ENCODE measurements at places on chromosomes 3 and 15.

DNA sequence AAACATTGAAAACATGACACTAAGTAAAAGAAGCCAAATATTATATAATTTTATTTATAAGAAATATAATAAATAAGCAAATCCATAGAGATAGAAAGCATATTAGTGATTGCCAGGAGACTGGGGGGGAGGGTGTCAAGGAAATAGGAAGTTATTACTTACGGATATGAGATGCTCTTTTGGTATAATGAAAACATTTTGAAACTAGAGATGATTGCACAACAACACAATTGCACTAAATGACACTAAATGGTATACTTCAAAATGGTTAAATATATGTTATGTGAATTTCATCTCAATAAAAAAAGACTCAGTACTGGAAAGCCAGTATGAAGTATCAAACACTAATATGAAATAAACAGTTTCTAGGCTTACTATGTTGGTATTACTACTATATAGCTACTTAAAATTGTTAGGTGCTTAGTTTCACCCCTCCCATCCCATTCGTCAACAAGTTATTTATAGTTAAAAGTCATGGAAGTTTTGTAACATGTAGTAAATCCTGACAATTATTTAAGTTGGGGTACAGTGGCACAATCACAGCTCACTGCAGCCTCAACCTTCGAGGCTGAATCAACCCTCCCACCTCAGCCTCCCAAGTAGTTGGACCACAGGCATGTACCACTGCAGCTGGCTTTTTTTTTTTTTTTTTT lies 43.7 kb downstream of the STAG1 start:
- DNase-seq = no peak

GRCh38 chr3:144692488-144692887 lies 720.9 kb downstream of the DIPK2A start:
- DNase-seq = no peak

DNA sequence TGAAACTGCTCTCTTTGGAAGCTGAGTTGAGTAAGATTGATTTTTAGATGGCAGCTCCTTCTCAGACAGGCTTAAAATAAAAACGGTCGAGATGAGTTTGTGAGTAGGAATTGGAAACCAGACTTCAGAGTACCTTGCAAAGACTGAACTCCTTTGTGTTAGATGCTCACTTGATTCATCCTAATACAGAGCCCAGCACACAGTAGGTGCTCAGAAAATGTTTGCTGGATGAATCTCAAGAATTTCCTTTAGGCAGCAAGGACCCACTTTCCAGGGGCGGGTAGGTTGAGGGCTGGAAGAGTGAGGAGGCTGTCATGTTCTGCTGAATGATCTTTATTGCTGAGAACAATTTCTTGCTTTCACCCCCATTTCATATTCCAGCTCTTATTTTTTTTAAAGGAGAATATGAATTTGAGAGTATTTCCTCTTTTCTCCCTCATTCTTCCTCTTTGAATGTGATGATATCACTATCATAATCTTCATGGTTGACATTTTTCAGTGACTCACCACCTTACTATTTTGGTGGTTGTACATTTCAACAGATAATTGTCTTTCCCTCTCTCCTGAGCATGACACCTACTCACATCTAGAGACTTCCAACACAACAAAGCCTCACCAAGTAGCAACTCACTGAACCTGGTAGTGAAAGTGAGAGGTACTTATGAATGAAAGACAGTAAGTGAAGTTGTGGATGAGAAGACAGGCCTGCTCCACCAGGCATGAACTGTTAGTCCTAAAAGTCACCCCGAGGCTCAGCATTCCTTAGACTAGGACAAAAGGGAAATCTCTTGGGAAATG lies 113.3 kb downstream of the PDCD6IP start:
- DNase-seq = no peak

DNA sequence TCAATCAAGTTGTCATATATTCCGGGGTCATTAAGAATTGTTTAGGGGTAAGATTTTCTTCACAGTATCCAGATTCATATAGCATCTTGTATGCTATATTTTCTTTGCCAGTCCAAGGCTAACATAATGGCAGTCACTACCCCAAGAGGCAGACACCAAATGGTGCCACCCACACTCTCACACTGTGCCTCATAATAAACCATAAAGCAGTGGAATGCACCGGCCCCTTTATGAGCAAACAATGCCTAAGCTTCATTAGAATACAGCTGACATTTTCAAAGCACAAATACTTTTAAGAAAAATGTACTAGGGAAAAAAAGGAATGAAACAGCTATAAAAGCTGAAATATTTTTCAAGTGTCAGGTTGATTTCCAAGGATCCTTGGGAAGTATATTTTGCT lies 121.6 kb downstream of the TFDP2 start:
- DNase-seq = no peak

DNA sequence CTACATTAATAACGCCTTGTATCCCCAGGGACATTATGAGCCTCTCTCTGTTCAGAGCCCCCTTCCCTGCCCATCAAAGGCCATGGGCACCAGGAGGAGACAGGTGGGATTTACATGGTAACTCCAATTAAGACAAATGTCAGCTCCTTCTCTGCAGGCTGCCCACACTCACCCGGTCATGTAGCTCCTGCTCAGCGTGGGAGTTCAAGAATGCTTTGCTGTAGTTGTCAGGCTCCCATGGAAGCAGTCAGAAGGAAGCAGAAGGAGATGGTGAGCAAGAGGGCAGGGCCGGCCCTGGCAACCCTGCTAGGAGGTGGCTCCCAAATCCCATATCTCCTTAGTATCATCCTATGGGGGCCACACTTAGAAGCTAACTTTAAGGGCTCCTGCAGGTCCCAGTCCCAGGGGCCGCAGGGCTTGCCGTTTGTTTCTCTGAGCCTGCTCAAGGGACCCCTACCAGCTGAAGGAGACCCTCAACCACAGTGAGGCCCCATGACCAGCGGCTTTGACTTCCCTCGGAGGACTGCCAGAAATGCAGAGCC lies 218.4 kb upstream of the TLE3 start:
- no peak for DNase-seq

GRCh38 chr3:60189304-60189703 lies 1061.9 kb downstream of the FHIT start:
- DNase-seq = no peak

DNA sequence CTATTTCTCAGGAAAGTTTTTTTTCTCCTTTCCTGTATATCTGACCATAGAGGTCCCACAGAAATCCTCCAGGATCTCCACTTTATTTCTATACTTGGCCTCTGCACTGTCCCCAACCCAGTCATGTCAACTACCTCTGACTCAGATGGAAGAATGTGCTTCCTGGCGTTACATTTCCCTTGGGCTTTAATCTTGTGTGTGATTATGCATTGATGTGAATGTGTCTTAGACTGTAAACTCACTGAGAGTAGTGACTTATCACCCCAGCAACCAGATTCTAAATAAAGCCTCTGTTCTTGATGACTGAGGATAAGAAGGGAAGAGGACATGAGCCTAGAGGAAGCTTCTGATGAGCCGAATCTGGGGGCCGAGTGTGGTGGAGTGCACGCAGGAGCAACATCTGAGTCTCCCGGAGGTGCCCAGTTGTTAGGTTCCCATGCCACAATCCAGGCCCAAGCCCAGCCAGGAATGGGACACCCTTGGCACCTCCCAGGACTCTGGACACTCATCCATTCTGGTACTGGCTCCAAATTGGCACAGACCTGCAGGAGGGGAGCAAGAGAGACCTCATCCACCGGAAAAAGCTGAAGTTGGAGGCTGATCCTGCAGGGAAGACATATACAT lies 32.1 kb upstream of the HEG1 start:
- no peak for DNase-seq

DNA sequence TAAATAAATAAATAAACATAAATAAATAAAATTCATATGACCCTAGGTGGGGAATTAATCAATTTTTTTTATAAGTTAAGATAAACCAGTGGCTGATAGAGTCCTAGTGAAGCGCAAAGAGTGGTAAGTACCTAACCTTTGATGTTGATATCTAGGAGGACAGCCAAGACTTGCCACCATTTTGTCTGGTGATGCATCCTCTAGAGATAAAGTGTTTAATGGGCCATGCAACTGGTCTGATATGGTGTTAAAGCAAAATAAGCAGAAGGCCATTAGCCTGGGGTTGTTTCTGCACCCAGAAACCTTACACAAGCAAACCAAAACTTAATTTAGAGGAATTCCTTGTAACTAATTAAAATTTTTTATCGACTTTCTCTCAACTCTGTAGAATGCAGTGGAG lies 9.6 kb upstream of the USP8 start:
- no peak for DNase-seq

DNA sequence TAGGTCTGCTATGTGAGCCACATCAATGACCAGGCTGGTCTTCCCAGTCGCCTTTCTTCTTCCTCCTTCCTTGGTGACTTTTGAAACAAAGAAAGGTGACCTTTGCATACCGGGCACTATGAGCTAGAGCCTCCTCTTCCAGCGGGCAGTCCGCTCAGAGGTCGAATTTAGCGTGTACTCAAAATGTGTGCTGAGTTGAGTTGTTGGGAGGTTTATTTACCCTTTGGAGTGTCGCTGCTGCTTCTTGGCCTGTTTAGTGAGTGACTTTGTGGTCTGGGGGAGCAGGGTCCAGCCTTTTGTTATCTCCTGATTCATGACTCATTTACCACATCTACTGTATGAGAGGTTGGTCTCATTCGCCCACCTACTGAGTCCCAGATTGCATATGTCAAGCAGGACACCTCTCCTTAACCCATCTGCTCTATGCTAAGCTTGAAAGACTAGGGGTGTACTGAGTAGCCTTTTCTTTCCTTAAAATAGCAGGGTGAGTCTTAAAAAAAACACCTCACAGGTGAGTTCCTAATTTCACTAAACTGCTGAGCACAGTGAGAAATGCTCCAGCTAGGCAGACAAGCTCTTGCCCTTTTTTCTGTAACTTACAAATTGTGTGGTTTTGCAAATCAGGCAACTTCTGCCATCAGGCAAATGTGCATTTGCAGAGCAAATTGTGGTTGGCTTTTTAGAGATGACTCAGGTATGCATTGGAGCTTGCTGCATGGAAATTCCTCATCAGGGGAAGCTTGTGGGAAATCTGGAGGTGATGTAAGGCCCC lies 3.2 kb upstream of the SIAH2 start:
- DNase-seq = no peak

DNA sequence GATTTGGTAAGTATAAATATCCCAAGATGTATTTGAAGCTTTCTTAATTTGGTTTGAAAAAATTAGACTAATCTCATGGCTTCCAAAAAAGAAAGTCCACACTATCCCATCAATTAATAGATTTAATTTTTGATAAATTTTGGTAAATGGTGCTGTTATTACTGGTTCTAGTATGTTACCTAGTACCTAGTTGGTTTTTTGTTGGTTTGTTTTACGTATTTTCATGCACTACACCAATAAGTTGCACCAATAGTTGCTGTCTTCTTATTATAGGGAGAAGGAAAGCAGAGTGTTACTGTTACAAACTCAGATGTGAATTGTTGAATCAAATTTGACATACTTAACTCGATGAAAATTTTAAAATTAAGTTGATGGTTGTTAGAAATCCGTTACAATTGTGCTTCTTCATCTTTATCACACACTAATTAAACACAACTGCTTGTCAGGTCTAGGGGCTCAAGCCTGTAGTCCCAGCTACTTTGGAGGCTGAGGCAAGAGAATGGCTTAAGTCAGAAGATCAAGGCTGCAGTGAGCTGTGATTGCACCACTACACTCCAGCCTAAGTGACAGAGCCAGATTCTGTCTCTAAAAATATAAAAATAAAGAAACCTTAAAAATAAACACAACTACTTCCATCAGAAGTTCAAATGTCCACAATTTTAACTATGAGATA lies 23.1 kb upstream of the MBNL1 start:
- peak; percentile 44 for DNase-seq

GRCh38 chr3:167882057-167882667 lies 146.6 kb downstream of the SERPINI1 start:
- no peak for DNase-seq

DNA sequence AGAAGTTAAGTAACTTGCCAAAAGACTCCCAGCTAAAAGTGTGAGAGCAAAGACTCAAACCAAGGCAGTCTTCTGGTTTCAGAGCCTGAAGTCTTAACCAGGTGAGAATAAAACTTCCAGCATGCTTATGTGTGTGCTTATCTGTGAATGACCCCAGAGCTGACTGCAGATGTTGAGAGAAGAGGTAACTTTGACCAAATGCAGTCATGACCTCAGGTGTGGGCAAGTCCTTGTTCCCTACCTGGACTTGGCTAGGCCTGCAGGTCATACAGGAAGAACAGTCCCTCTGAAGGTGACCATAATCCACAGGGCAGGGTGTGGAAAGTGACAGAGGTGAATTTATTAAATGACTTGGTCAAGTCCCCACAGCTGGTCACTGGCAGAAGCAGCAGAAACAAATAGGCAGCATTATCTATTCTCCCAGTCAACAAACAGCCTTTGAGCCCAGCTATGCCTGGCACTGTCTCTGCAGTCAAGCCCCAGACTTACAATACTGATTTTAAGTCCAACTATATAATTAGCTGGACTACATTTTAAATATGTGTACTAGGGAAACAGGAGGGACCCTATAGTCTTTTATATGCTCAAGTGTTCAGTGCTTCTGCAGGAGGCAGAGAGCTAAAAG lies 3.0 kb upstream of the CPEB1 start:
- no peak for DNase-seq

DNA sequence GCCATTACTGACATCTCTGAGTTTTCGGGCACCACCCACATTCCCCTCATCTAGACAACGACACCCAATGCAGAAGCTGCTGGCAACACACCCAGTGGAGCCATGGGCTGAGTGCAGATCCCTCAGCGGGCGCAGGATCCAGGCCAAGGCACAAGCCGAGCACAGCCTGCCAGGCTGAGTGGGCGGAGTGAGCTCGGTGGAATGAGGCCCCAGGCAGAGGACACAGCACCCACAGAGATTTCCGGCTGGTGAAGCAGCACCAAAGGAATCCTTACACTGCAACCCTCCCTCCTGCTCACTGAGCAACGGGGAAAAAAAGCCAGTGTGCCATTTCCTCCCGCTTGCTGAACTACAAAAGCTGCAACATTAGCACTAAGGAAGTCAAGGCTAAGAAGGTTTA lies 34.3 kb downstream of the ZMAT3 start:
- DNase-seq = peak; percentile 56

- DNase-seq = no peak
Observed at GRCh38 chr15:23570486-23570885, 5.0 kb downstream of the MKRN3 start.

GRCh38 chr3:155648013-155648591 lies 96.8 kb downstream of the PLCH1 start:
- no peak for DNase-seq

DNA sequence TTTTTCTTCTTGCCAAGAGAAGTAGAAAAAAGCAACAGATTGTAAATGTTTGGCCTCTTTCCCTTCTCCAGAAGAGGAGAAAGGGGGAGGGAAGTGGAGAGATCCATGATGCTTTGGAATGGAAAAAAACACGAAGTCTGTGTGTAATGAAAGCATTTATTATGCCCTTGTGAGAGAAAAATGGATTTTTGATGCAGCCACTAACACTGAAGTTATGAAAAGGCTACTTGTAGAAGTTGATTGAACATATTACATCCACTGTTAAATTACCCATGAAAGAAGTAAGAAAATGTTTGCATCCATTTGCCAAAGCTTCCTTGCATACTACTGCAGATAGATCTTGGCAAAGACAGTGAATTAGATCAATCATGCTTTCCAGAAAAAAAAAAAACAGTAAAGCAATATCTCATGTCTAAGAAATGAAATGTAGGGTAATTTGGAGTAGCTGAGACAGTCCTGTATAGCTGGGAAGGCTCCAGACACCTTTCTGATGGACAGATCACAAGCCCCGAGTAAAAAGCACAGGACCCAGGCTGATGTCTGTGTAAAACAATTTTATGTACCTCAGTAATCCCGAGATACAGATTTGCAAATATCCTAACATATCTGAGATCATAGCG lies 295.5 kb downstream of the PLOD2 start:
- no peak for DNase-seq
